ENCODE measurements at places on chromosomes 5 and 9. TPM values are rescaled to one million over a fixed set of nuclear protein-coding genes. Genes with fewer than 3 reads are reported as not detected.

- no peak for DNase-seq
These were observed 41.4 kb downstream of the CNOT6 start for GRCh38 chr5:180535573-180535972.

- no peak for DNase-seq
These were observed 7.1 kb upstream of the CD180 start for GRCh38 chr5:67203701-67204074.

DNA sequence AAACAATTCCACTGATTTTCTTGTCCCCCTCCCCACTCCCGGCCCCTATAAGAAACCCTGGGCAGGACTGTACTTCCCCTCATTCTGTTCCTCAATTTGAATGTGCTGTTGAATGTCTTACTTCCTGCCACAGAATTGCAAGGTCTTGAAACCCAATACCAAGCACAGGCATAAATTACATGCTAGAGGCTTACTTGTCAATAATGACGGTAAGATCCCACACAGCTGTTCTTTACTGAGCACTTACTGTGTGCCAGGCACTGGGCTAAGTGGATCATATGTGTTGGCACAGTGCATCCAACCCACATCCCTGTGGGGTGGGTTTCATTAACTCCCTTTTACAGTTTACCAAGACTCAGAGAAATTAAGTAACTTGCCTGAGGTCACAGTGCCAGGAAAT, 63.4 kb downstream of the MVB12B start:
- no peak for DNase-seq

DNA sequence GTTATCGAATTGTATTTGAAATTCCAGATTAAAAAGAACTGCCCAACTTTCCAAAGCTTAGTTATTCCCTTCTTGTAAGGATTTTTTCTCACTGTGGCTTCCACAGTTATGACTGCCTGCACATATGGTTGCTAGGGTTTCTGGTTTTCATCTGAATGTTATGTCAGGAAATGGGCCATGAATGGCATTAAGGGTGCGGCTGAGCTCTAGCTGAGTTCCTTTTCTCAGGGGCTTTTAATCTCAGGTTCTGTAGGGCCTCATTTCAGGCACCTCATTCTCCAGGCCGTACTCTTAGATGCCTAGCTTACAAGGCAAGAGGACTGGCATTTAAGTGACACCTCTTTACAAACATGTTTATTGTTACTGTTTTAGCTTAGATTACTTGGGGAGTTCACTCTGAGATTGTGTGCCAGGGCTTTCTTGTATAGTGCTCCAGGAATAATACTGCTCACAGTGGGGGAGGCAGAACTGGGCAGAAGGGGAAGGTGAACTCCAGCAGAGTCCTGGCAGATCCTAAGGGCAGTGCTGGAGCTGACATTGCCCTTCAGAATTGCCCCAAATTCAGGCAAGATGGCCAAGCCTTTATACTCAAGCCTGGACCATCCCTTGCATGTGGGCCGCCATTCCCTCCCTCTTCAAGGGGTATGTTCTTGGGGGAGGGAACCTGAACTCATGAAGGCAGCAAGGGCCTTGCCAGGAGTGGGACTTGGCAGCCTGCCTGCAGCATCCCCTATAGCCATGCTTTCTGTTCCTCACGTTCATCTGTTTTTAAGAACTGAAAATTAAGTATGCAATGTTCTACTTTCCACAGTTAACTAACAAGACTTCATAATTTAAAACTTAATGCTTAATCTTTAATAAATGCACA, 111.5 kb downstream of the KDM4C start:
- no peak for DNase-seq

DNA sequence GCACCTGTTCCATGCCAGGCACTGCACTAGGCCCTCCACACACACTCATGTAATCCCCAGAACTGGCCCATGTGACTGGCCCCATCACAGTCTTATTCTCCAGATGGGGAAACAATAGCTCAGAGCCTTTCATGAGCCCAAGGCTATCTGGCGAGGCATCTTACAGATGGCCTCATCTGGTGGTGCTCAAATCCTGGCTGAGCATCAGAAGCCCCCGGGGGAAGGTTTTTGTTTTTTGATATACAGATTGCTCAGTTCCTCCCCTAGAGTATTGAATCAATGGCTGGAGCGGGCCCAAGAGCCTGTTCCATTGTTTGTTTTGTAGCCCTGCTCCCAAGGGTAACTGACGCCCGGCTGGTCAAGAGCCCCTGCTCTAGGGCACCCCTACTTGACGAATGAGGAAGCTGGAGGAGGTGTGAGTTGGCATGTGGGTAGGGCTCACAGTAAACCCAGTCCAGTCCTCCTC, 145.3 kb upstream of the RAPGEF1 start:
- DNase-seq: no peak

GRCh38 chr9:35708146-35708545, 18.4 kb upstream of the TPM2 start:
- DNase-seq: no peak

- DNase-seq: no peak
These were observed 31.1 kb downstream of the DIRAS2 start for GRCh38 chr9:90611568-90611967.

DNA sequence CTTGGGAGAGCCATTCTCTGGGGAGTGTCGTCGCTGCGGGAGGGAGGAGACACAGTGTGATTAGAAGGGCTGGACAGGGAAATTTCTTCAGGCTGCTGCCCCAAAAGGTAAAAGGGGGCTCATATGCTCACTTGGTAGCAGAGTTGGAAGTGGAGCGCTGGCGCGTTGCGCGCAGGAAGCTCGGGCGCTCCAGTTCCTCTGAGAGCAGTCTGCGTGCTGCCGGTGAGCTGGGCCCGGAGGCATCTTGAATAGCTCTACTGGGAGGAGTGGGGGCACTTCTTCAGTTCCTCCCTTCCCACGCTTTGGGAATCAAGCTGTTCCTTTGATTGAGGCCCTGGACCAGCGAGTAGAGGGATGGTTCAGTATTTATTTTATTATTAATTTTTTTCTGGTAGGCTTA, 2.7 kb downstream of the RXFP3 start:
- no peak for DNase-seq

- no peak for DNase-seq
These were observed 124.5 kb upstream of the PHYKPL start for GRCh38 chr5:178357121-178357521.

DNA sequence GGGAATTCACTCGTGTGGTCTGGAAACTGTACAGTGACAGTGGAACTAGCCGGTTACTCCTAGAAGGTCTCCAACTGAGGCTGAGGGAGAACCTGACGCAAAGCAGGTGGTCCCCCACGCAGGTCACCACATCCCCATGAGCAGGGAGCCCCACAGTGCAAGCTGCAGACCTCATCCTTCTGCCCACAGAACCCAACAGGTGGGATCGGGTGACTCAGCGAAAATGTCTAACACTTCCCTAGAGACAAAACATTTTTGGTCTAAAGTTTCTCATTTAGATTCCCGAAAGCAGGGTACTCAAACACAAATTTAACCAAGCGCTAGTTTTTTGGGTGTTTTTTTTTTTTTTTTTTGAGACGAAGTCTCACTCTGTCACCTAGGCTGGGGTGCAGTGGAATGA, 62.4 kb upstream of the RETREG1 start:
- no peak for DNase-seq

GRCh38 chr9:96419691-96419969, 1.5 kb upstream of the ZNF367 start:
- no peak for DNase-seq

GRCh38 chr5:79086116-79086515, 16.5 kb downstream of the BHMT2 start:
- DNase-seq: no peak

DNA sequence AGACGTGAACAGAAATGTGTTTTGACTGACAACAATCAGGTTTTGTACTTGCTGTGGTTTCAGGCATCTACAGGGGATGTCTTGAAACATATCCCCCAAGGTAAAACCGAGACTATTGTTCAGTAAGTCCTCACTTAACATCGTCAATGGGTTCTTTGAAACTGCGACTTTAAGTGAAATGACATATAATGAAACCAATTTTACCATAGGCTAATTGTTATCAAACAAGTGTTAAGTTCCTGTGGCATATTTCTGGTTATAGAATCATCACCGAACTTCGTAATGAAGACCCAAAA, 16.4 kb upstream of the OMD start:
- DNase-seq: no peak

The APBA1 gene
- total RNA-seq: 0.53 TPM

The UIMC1 gene
- 38.3 TPM for total RNA-seq

The FOXD1 gene
- total RNA-seq: 10.9 TPM

The SLC46A2 gene
- not detected for total RNA-seq
